ENCODE measurements at places on chromosomes 11 and 22. TPM values are rescaled to one million over a fixed set of nuclear protein-coding genes. Genes with fewer than 3 reads are reported as not detected.

The SOX6 gene
- total RNA-seq, result 0.62 TPM

The NCR3LG1 gene
- total RNA-seq, result 9.5 TPM

The APOL2 gene
- total RNA-seq, result 57.2 TPM

The LMNTD2 gene
- total RNA-seq, result 0.11 TPM

The CASP5 gene
- not detected for total RNA-seq

Measured in uterine smooth muscle cell (primary cell).